ENCODE measurements at places on chromosomes 5 and 9. TPM values are rescaled to one million over a fixed set of nuclear protein-coding genes. Genes with fewer than 3 reads are reported as not detected.

GRCh38 chr5:26674846-26675245 is 363.5 kb downstream of the CDH9 start:
- no peak for DNase-seq

DNA sequence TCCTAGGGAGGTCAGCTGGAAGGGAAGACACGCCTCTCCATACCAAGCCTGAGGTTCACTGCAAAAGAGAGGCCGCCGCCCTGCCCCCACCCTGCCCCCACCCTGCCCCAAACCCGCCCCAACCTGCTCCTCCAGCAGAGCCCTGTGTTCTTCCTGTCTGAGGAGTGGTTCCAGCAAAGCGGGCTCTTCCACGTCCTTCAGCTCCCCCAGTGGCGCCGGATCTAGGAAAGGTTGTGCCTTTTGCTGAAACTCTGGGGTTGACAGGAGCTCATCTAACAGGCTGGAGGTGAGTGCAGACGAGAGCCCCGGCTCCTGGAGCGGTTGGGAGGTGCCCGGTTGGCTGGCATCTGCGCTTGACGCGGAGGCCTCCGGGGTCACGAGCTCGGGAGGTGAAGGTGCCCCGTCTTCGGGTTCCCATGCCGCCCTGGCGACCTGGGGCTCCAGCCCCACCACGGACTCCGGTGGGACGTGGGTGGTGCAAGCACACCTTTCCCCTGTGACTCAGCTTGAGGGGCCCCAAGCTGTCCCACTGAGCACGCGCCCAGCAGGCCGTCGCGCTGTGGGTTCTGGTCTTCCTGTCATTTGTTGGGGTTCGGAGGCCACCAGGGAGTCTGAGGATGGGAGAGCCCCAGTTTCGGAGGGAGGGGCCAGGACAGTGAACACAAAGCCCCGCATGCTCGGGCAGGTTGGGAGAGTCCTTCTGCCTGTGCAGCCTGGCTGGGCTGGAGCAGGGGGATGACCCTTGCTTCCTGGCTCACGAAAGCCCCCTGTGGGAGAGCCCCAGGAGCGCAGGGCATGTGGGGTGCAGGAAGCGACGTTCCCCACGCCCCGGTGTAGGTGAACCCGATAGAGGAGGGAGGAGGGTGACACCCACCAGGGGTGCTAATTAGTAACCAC is 1467.1 kb downstream of the FOXD4L5 start:
- DNase-seq: peak; percentile 55

Gene TMEM174
- not detected for polyA plus RNA-seq

Gene ANKRD20A1
- polyA plus RNA-seq: not detected
